ENCODE measurements at places on chromosomes 6 and 20.

GRCh38 chr6:56962441-56962840 is 7.5 kb downstream of the BEND6 start:
- no peak for DNase-seq

GRCh38 chr20:23867152-23867776 is 12.3 kb downstream of the CST5 start:
- no peak for DNase-seq

DNA sequence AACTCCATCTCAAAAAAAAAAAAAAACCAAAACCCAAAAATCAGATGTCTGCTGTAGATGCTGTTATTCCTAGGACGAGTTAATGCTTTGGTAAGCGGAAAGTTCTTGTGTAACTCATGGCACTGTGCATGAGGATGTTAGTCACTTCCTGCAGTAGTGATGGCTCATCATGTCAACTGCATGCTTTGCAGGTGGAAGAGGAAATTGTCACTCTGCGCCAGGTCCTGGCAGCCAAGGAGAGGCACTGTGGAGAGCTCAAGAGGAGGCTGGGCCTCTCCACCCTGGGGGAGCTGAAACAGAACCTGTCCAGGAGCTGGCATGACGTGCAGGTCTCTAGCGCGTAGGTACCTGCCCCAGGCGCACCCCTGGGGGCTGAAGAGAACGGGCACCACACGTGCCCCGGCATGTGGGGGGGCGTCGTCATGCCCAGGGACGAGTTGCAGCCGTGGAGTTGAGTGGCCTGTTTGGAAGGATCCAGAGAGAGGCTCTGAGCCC is 8.5 kb downstream of the TPD52L2 start:
- peak; percentile 28 for DNase-seq

- DNase-seq, result no peak
These were observed 4.8 kb downstream of the NOP56 start for GRCh38 chr20:2657241-2657640.

DNA sequence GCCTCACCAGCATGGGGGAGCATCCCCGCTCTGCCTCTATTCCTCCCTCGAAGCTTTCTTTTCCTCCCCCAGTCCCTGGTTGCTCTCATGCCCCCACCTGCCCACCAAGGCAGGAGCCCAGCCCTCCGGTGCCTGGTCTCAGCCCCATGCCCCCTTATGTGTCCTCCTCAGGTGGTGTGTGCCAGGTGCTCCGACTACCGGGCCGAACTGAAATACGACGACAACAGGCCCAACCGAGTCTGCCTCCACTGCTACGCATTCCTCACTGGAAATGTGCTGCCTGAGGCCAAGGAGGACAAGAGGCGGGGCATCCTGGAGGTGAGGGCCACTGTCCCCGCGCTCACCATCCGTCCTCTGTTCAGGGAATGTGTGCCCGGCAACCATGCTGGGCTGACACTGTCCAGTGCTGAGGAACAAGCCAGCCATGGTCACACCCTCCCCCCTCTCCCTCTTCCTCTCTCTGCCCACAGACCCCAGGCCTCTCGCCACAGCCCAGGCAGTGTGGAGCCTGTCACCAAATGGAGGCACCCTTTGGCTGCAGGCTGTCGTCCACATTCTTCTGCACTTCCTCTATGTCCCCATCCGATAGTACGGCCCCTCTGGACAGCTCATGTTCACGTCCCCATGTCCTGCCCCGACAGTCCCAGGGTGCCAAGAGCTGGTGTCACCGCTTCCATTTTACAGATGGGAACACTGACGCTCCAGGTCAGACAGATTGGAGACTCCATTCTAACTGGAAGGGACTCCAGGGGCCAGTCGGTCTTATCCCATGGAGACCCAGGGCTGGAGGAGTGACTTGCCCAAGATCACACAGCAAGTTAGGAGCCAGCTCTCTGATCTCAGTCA is 20.4 kb downstream of the FGD2 start:
- no peak for DNase-seq

DNA sequence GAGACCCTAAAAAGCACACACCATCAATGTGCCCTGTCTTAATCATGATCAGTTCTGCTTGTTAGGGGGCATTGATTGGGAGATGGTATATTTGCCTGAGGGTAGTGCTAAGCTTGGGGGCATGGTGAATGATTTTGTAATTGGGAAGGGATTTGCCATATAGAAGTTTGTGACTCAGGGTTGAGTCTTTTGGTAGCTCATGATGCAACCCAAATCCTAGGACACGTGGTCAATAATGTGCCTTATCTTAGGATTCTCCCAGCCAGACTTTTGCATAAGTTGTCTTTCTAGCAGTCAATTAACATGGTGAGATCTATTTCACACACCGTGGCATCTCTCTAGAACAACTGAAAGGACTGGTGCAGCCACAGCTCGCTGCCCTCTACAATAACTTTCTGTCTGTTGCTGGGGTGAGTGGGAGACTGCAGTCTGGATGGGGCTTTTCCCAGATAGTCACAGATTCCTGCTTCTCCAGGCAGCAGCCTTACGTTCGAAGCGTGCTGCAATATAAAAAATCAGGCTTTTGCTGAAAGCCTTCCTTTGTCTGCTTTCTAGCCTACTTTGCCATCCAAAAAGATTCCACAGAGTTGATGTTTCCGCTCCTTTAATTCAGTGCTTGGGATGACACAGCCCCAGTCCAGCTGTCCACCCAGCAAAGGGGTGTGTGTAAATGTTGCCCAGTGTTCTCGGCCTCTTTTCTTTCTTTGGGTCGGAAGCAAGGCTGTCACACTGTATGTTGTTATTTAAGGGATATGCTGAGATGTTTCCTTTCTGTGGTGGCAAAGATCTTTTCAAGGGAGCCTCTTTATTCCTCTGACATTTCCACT is 58.9 kb downstream of the ID4 start:
- no peak for DNase-seq

DNA sequence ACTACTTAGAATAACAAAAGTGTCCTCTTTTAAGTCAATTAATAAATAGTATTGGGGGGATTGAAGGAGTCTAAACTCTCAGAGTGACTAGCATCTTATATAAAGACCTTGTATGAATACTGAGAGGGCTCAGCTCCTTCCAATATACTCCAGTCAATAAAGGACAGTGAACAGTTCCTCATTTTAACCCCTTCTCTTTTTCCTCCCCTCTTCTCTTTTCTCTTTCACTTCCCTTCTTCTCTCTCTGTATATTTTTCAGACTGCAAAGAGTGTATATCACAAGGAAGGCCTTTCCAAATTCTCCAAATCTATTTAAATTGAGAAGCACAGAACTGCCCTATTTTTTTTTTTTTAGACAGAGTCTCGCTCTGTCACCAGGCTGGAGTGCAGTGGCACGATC is 99.5 kb downstream of the CD164 start:
- DNase-seq, result no peak

GRCh38 chr6:54698974-54699373 is 147.6 kb upstream of the FAM83B start:
- DNase-seq, result no peak

DNA sequence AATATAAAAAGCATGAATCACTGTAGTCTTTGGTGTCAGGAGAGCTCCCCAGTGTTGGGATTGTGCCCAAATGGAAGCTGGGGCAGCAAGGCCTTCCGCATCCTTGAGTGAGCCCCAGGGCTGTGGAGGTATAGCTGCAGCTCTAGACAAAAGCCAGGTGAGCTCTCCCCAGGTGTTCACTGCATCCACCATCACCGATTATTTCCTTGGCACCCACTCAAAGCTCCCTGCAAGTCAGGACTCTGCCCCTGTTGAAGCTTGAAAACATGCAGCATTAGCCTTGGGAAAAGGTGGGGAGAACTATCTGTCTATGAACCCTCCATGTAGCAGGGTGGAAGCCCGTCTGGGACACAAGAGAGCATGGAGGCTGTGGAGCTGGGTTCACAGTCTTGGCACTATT is 228.8 kb downstream of the BMP7 start:
- no peak for DNase-seq

GRCh38 chr20:57342829-57343228 is 8.2 kb upstream of the RAE1 start:
- no peak for DNase-seq
